Activated T-helper 17 cell treated with anti-CD3 and anti-CD28 coated beads, Interleukin-2, amount 50 U/mL, for 72 hours (primary cell): ENCODE measurements at places on chromosomes 1 and 21. TPM values are rescaled to one million over a fixed set of nuclear protein-coding genes. Genes with fewer than 3 reads are reported as not detected.

The BCL2L15 gene
- total RNA-seq = 4.4 TPM

The SPRR1A gene
- total RNA-seq = not detected

The YRDC gene
- 48.3 TPM for total RNA-seq

The TRNP1 gene
- total RNA-seq = not detected

The TCHHL1 gene
- total RNA-seq = not detected

The TNNI3K gene
- total RNA-seq = 0.52 TPM

The FMO2 gene
- total RNA-seq = not detected

The SPATA45 gene
- not detected for total RNA-seq

The KIF14 gene
- total RNA-seq = 24.4 TPM

The OR2W3 gene
- not detected for total RNA-seq

The ERVH48-1 gene
- total RNA-seq = 0.13 TPM

- no peak for ATAC-seq
Observed at GRCh38 chr21:27772816-27773215, 805.9 kb upstream of the ADAMTS5 start.

DNA sequence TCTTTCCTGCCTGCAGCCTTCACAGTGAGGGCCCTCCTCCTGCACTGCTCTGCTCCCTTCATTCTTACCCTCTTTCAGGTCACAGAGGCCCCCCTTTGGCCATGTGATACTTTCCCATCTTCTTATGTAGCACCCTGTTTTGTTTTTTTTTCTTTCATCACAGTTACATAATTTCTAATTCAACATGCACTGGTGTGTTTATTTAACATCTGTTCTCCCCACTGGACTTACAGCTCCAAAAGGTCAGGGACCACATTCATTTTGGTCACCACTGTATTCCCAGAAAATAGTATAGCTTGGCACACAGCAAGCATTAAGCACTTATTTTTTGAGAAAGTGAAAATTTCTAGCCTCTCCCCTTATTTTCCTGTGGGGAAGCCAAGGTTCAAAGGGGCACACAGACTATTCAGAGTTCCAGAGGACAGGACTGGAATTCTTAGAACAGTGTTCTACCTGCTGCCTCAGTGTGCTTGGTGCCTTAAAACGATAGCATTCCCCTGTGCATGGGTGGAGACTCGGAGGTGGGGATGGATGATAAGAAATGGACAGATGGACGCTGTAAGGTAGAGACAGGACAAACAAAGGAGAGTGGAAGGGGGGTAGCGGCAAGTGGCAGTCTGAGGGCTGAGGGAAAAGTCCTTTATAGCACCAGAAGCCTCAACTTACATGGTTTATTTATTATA, 5.3 kb downstream of the DENND2D start:
- no peak for ATAC-seq

GRCh38 chr1:212110617-212111016, 75.1 kb downstream of the DTL start:
- no peak for ATAC-seq

DNA sequence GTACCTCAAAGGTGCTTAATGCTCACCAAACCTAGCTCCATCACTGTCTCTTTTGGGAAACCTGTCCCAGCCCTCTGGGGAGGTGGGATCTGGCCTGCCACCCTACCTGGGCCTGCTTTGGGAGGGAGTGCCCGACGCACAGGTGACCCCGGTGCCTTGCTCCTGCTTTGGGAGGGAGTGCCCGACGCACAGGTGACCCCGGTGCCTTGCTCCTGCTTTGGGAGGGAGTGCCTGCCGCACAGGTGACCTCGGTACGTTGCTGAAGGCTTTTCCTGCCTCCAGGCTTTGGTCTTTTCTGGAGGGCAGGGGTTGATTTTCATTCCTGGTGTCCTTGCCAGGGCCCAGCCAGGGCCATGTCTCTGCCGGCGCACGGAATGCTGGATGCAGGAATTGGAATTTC, 25.2 kb upstream of the C1orf174 start:
- no peak for ATAC-seq

GRCh38 chr1:1255611-1256010, 9.1 kb upstream of the C1QTNF12 start:
- no peak for ATAC-seq

GRCh38 chr1:9852004-9852403, 28.2 kb upstream of the CLSTN1 start:
- no peak for ATAC-seq

DNA sequence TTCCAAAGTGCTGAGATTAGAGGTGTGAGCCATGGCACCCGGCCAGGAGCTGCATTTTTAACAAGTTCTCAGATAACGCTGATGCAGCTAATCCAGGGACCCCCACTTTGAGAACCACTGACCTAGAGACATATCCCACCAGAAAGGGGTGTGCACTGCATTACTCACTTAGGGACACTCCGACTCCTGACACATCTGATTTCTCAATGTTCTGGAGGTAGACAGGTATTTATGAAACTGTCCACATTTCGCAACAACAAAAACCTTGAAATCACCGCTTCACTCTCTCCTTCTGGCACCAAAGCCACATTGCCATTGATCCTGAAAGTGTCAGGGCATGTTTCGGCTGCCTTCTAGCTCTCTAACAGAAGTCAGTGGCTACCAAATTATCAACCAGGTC, 23.2 kb upstream of the CAMTA1 start:
- ATAC-seq = no peak

GRCh38 chr1:85379203-85380136, 85.5 kb downstream of the DDAH1 start:
- no peak for ATAC-seq

- ATAC-seq = no peak
Observed at GRCh38 chr1:33399375-33399774, 31.5 kb downstream of the PHC2 start.

GRCh38 chr1:153962088-153963029, 978 bp downstream of the SLC39A1 start:
- no peak for ATAC-seq

- no peak for ATAC-seq
Observed at GRCh38 chr1:38117444-38117887, 70.9 kb upstream of the POU3F1 start.

- ATAC-seq = peak; percentile 98
Observed at GRCh38 chr1:244599937-244600350, 53.0 kb upstream of the DESI2 start.

GRCh38 chr1:89603651-89604413, 29.1 kb upstream of the LRRC8C start:
- peak; percentile 47 for ATAC-seq

DNA sequence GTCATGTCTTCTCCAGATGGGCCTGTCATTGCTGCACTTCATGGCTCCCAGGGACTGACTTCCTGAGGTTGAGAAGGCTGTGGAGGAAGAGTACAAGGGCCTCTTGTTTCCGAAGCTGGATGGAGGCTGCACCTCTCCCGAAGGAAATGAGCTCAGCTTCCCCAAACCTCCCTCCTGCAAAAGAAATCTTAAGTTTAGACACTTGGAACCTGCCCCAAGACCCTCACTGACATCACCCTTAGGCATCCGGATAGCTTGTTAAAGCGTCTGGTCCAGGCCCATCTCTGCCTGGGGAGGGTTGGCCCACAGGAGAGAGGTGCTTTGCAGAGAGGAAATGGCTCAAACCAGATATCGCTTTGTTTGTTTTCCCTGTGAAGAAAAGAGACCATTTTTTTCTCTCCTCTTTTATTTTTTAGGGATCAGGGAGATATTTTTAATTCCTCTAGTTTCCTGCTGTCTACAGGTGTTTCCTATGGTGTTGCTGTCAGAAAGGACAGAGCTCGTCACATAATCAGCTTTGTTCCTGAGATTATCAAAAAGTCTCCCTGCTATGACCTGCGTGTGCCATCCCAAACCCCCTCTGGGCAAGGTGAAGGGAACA, 25.0 kb downstream of the RCSD1 start:
- ATAC-seq = no peak

GRCh38 chr1:110118636-110119396, 6.6 kb downstream of the UBL4B start:
- ATAC-seq = peak; percentile 42

- peak; percentile 99 for ATAC-seq
Observed at GRCh38 chr1:24364975-24365678, 46.0 kb downstream of the GRHL3 start.

GRCh38 chr1:31510853-31511789, 65.2 kb upstream of the TINAGL1 start:
- ATAC-seq = no peak
